Left renal pelvis (tissue), 4 donors: ENCODE measurements at places on chromosomes 1 and 21. TPM values are rescaled to one million over a fixed set of nuclear protein-coding genes. Genes with fewer than 3 reads are reported as not detected.
A peak's percentile ranks its signal among the peaks of the same experiment; 100 is the strongest.

CFAP74 gene
- polyA plus RNA-seq = 0.79 TPM

- no peak for DNase-seq
Observed at GRCh38 chr1:6123083-6123482, 57.0 kb downstream of the CHD5 start.

CTTNBP2NL gene
- polyA plus RNA-seq = 54.5 TPM

- DNase-seq = peak; percentile 80
Observed at GRCh38 chr1:944341-945325, 14.4 kb downstream of the NOC2L start.

- no peak for DNase-seq
Observed at GRCh38 chr1:193462629-193463320, 276.4 kb upstream of the B3GALT2 start.

- peak; percentile 20 for DNase-seq
Observed at GRCh38 chr1:86018283-86018923, 138.2 kb downstream of the COL24A1 start.

DNA sequence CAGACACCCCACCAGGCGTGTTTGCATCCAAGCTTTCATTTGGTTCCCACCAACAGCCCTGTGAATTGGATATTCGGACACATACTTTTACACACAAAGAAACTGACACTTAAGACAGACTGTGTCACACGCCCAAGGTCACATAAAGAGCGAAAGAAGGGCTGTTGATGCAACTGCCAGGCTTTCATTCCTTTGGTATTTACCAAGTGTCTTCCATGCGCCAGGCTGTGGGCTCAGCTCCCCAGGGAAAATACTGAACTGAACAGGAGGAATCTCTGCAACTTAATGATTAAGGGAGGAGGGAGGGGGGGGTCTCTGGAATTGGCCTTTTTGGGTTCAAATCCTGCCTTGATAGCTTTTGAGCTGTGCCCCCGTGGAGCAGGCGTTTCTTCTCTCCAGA lies 122.8 kb downstream of the ACTL8 start:
- DNase-seq = no peak

- DNase-seq = no peak
Observed at GRCh38 chr1:240337781-240338180, 246.1 kb downstream of the FMN2 start.

GRCh38 chr1:178284058-178284457 lies 190.2 kb downstream of the RASAL2 start:
- no peak for DNase-seq

GRCh38 chr1:6948861-6949260 lies 163.6 kb downstream of the CAMTA1 start:
- no peak for DNase-seq

DNA sequence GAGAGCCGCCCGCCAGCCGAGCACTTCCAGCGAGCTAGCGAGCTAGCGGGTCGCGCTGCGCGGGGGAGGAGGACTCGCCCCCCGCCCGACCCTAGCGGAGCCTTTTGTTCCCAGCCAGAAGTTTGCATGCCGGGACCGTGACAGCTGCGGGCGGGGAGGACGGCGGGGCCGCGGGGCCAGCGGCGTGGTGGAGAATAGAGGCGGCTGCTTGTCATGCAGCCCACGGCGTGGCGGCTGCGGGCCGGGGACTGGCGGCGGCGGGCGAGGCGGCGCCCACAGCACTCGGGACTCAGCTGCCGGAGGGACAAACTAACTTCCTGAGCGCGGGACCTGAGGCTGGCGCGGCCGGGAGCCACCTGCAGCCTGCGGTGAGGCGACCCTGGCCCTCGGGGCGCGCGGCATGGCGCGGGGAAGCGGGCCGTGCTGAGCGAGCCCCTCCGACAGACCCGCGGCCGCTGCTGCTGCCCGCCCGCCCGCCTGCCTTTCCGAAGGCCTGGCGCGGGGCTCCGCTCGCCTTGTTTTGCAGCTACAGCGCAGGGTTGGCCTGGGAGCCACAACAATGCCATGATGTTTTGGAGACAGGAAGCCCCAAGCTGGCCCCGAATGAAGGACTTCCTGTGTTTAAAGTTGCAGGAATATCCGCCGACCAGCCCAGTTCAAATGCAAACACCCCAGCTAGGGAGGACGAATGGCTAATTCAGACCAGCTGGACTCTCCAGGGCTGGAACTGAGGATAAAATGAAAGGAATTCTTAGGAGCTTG lies 82.2 kb upstream of the BMP8A start:
- no peak for DNase-seq

- DNase-seq = no peak
Observed at GRCh38 chr1:159877695-159878444, 15.4 kb upstream of the VSIG8 start.

TCHHL1 gene
- polyA plus RNA-seq = not detected

NUP210L gene
- polyA plus RNA-seq = 0.10 TPM

DNA sequence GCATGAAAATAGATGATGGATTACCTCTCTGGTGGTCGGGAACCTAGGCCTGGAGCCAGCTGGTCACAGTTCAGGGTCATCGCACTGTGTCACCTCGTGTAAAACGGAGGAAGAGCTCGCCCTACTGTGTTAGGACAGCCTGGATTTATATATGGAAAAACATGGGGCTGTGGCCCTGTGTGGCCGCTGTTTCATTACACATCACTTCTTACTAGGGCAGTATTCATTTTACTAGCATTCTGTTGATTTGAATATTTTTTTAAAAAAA lies 104.5 kb upstream of the COL6A1 start:
- DNase-seq = no peak

DNA sequence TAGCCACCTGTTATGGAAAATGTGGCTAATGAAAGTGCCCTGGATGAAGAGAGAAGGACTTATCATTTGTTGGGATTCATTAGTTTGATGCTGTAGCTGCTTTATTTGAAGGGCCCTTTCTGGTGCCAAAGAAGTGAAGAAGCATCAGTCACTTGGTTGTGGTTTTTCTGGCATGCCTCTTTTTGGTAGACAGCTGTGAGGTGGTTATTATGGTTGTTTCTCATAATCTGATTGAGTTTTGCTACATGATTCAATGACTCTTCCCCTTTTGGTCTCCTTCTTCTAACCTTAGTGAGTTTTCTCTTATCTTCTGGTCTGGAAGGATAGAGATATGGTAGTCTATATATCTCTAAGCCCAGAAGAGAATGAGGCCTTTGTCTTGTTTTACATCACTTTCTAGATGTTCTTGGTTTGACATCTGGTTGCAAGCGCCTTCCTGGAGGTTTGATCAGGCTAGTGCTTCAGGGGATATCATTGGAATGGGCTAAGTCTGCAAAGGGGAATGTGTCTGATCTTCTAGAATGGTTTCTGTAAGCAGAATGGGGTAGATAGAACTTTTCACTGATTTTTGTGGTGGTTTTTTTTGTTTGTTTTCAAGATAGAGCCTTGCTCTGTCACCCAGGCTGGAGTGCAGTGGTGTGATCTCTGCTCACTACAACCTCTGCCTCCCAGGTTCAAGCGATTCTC lies 26.0 kb downstream of the ARID1A start:
- no peak for DNase-seq

- no peak for DNase-seq
Observed at GRCh38 chr1:6440198-6441126, 15.9 kb downstream of the ESPN start.
